Vagina (tissue), 2 donors: ENCODE measurements at places on chromosomes 4 and X. TPM values are rescaled to one million over a fixed set of nuclear protein-coding genes. Genes with fewer than 3 reads are reported as not detected.

DNA sequence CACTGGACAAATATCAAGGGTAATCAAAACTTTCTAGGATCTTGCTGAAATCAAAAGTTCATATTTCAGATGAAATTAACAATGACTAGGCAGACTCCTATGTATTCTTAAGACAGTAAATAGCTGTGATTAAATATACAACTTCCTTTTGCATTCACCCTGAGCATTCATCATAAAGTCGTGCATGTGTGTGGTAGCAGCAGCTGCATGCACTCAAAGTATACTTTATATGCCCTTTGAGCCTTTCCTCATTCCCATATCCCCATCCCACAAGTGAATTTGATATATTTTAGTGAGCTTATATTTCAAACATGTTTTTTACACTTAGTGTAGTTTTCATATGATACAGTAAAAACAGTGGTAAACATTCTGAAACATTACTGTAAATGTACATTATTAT is 959.0 kb downstream of the C4orf33 start:
- H3K4me1 ChIP-seq = no peaks in the 10 kb centered on the region
- no peaks in the 10 kb centered on the region for H3K36me3 ChIP-seq
- DNase-seq = no peak
- H3K27me3 ChIP-seq = no peaks in the 10 kb centered on the region
- H3K27ac ChIP-seq = no peak overlapping the region
- no peak overlapping the region for H3K4me3 ChIP-seq

DNA sequence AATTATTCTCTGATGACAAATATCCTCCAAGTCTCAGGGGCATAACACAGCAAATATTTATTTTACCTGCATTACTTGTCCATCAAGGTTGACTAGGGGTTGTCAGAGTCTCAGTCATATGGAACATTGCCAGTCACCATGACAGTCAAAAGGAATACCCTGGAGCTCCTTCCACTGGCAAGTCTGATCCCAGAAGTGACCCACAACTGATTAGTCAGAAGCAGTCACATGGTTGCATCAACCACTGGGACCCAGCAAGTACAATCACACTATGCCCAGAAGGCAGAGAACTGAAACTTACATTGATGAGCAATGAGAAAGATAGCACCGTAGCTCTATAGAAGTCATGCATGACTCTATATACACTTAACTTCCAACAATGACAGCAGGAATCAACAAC is 41.9 kb upstream of the SOD3 start:
- no peaks in the 10 kb centered on the region for H3K27me3 ChIP-seq
- H3K4me1 ChIP-seq = no peaks in the 10 kb centered on the region
- DNase-seq = no peak
- no peaks in the 10 kb centered on the region for H3K36me3 ChIP-seq

DNA sequence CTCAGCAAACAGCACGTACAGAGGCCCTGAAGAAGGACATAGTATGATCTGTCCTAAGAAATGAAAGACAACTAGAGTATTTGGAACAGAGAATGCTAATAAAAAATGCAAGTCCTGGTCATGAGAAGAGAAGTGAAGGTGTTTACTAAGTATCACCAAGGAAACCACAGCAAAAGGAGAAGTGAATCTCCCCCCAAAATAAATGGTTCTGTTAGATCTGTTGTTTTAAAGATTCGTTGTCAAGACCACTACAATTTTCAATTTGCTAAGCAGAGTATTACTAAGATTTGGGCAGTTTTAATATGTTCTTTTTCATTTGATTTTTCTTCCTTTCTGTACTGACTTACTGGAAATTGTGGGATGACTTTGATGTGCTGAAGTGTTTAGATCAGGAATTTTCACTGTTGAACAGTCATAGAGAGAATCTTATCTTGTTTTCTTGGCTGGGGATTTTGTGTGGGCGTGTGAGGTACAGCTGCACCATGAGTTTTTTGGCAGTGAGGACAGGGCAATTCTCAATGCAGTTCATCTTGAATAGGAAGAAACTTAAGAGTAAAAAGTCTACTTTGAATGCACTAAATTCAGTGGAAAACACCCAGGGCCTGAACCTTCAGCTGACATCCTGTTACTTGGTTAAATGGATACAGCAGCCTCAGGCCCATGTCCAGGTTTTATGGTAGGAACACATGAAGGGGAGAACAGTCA is 132.2 kb downstream of the STIM2 start:
- peaks cover 25% of the 10 kb centered on the region for H3K4me1 ChIP-seq
- no peaks in the 10 kb centered on the region for H3K36me3 ChIP-seq
- H3K27ac ChIP-seq = no peak overlapping the region
- H3K4me3 ChIP-seq = no peak overlapping the region
- H3K27me3 ChIP-seq = no peaks in the 10 kb centered on the region

GRCh38 chr4:82560853-82561785 is 669 bp downstream of the TMEM150C start:
- H3K36me3 ChIP-seq = no peaks in the 10 kb centered on the region
- H3K27ac ChIP-seq = no peak overlapping the region
- H3K4me1 ChIP-seq = peaks cover 7% of the 10 kb centered on the region
- no peaks in the 10 kb centered on the region for H3K27me3 ChIP-seq

DNA sequence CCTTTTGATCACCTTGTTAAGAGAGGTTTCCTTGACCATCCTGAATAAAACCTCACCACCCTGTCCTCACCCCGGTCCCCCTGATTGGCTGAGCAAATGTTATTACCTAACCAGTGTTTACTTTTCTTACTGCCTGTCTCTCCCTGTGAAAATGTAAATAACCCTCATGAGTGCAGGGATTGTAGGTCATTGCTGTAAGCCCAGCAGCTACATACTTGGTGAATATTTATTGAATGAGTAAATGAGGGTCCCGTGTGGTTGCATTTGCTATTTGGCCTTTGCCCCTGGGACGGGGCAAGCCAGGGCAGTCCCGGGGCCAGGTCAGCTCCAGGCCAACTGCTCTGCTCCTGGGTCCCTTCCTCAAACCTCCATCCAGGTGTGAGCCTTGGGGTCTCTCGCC is 55.5 kb upstream of the CLCN4 start:
- H3K4me3 ChIP-seq = no peak overlapping the region
- no peaks in the 10 kb centered on the region for H3K27me3 ChIP-seq
- no peak overlapping the region for H3K27ac ChIP-seq
- H3K4me1 ChIP-seq = no peaks in the 10 kb centered on the region

- peak overlapping the region; percentile 32 for H3K4me3 ChIP-seq
- H3K27me3 ChIP-seq = no peaks in the 10 kb centered on the region
- peak overlapping the region; percentile 3 for H3K27ac ChIP-seq
- peaks cover 39% of the 10 kb centered on the region for H3K4me1 ChIP-seq
Measured at GRCh38 chrX:40145001-40145922, 47.5 kb upstream of the BCOR start.

GRCh38 chrX:119638725-119639471 is 32.7 kb upstream of the NKRF start:
- no peak for DNase-seq
- no peaks in the 10 kb centered on the region for H3K4me1 ChIP-seq
- H3K36me3 ChIP-seq = no peaks in the 10 kb centered on the region
- no peaks in the 10 kb centered on the region for H3K27me3 ChIP-seq

DNA sequence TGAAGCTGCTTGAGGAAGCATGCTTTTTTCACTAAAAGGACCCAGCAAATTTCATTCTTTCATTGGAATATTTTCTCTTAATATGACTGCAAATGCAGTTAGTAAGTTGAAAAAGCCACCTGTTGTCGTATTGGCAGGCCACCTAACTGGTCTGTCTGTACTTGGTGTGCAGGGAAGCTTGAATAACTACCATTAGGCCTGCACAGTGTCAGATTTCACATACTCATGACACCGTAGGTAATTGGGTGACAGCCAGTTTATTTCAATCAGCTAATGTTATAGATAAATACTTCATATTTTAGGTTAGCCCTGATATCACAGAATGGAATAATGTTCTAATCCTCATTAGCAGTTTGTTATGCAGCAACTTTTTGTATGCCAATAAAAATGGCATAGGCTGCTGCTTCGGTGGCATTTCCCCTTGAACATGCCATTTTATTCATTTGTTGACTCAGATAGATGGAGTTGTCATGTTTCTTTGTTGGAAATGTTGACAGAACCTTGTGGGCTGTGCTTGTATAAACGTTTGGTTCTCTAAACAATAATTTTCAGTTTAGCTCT is 173.7 kb downstream of the RPA4 start:
- DNase-seq = no peak
- H3K27ac ChIP-seq = no peak overlapping the region
- no peak overlapping the region for H3K4me3 ChIP-seq
- H3K36me3 ChIP-seq = no peaks in the 10 kb centered on the region

DNA sequence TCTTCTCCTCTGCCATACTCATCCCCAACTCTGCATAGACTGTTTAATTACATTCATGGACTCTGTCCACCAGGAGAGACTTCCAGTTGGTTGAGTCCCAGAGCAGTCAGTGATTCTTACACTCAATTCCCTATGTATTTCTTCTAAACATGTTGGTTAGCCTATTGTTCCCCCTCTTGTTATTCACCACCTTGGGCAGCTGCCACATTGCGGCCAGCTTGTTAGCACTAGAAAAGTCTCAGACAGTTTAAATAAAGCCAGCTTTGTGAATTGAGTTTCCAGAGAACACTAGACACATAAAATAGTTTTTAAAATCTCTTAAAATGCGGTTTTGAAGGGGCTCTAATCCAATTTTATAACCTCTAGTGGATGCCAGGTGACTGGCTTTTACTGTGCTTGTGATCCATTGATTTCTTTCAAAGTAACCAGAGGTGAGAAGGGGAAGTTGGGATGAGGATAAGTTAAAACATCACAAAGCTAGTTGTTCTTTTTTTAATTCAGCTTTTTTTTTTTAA is 827.7 kb downstream of the FSTL5 start:
- no peak for DNase-seq
- no peak overlapping the region for H3K27ac ChIP-seq
- no peak overlapping the region for H3K4me3 ChIP-seq
- H3K36me3 ChIP-seq = no peaks in the 10 kb centered on the region

GRCh38 chr4:77818602-77819403 is at the start of gene CNOT6L:
TSS of gene CNOT6L (minus strand) at chr4:77819368. CDS start at chr4:77819308, 60 bp downstream.
- peaks cover 49% of the 10 kb centered on the region for H3K4me1 ChIP-seq
- no peaks in the 10 kb centered on the region for H3K27me3 ChIP-seq
- no peaks in the 10 kb centered on the region for H3K36me3 ChIP-seq
- peak within 1 kb of the TSS; percentile 100 for H3K27ac ChIP-seq
- H3K4me3 ChIP-seq = peak within 1 kb of the TSS; percentile 65

GRCh38 chrX:152635941-152636340 is 1.8 kb upstream of the GABRQ start:
- H3K4me1 ChIP-seq = peaks cover 4% of the 10 kb centered on the region
- no peak overlapping the region for H3K4me3 ChIP-seq
- no peaks in the 10 kb centered on the region for H3K27me3 ChIP-seq
- DNase-seq = peak; percentile 67

DNA sequence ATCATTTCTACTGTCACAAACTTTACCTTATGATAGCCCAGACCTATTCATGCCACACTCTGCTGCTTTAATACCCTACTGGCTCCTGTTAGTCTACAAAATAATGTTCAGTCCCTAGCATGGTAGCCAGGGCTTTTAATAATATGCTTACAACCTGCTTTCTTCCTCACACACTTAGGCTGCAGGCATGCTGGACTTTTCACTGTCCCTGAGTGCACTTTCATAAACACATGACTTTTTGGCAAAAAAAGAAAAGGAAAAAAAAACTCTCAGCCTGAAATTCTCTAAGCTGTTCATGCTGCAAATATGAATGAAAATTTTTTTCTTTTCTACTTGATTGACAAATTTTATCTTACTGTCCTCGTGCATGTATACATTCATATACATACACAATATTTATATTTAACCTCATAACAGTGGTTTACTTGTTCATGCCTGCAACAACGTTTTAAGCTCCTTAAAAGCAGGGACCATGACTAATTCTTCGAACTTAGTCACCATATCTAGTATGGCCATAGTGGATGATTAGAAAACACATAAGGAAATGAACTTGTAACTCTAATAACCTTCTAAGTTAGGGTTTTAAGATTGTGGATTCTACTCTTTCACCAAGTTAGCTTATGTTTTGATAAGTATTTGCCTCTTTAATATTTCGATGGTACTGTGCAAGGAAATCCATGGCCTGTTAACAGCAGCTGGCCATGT is 229.5 kb downstream of the SPCS3 start:
- no peak overlapping the region for H3K27ac ChIP-seq
- no peaks in the 10 kb centered on the region for H3K27me3 ChIP-seq
- no peaks in the 10 kb centered on the region for H3K4me1 ChIP-seq
- no peak for DNase-seq
- H3K4me3 ChIP-seq = no peak overlapping the region

DNA sequence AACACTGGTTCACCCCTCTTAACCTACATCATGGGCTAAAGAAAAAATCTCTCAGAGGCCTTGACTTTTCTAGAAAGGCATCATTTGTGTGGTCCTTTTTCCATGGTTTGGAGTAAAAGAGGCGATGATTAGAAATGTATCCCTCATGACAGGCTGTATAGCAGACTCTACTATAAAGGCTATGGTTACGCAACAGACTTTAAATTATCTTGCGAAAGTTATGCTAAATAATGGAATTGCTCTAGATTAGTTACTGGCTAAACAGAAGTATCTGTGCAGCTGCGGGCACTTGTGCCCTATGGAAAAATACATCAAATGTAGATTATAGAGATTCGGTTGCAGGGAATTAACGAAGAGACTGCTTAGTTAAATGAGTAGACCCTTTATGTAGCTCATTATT is 101.6 kb downstream of the TMEM47 start:
- H3K4me3 ChIP-seq = no peak overlapping the region
- H3K27ac ChIP-seq = no peak overlapping the region
- no peaks in the 10 kb centered on the region for H3K4me1 ChIP-seq
- H3K27me3 ChIP-seq = no peaks in the 10 kb centered on the region

DNA sequence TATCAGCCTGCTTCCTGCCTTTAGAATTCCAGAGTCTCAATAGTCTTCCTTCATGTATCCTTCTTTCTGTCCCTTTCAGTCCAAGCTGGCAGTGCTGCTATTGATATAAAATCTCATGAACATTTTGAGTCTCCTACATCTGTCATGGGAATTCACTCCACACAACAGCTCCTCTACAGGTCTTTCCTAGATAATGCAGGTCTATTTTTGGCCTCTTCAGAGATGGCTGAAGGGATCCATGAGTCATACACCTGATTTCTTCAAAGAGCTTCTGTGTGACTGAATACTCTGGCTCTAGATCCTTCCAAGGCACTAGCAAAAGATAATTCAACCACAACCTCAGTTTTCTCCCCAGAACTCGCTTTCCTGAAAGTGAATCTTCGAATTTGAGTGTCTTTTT is 115.4 kb downstream of the STPG2 start:
- H3K4me3 ChIP-seq = no peak overlapping the region
- H3K4me1 ChIP-seq = no peaks in the 10 kb centered on the region
- H3K36me3 ChIP-seq = no peaks in the 10 kb centered on the region
- no peaks in the 10 kb centered on the region for H3K27me3 ChIP-seq
- DNase-seq = no peak
- H3K27ac ChIP-seq = no peak overlapping the region

Gene TLR10
- total RNA-seq = not detected

Gene PDZD4
- total RNA-seq = 10.3 TPM

Gene CLDN2
- total RNA-seq = not detected

Gene HHIP
- total RNA-seq = 0.25 TPM

Gene PORCN
- total RNA-seq = 15.7 TPM

Gene ZMAT1
- total RNA-seq = 8.3 TPM

Gene SMIM31
- not detected for total RNA-seq

Gene STARD8
- 14.0 TPM for total RNA-seq

Gene PCDH19
- 3.4 TPM for total RNA-seq
